ENCODE measurements at places on chromosomes 11 and 22. TPM values are rescaled to one million over a fixed set of nuclear protein-coding genes. Genes with fewer than 3 reads are reported as not detected.

CYTH4 gene
- total RNA-seq, result 0.98 TPM

TMEM191C gene
- total RNA-seq, result 3.2 TPM

HBG1 gene
- 20.7 TPM for total RNA-seq

PRODH gene
- total RNA-seq, result 0.74 TPM

RBMXL2 gene
- total RNA-seq, result not detected

OR10D3 gene
- total RNA-seq, result not detected

DEFB131B gene
- total RNA-seq, result not detected

UBQLNL gene
- under 0.01 TPM for total RNA-seq

POTEH gene
- total RNA-seq, result not detected

WNT11 gene
- total RNA-seq, result 6.4 TPM

DLG2 gene
- total RNA-seq, result 198 TPM

OR5B21 gene
- total RNA-seq, result not detected

C11orf42 gene
- not detected for total RNA-seq

MYBPC3 gene
- not detected for total RNA-seq

MRGPRX4 gene
- not detected for total RNA-seq

MMP12 gene
- total RNA-seq, result not detected

KLHL35 gene
- total RNA-seq, result 16.0 TPM

PVALB gene
- total RNA-seq, result not detected

FOLH1 gene
- 1.7 TPM for total RNA-seq

WDR74 gene
- total RNA-seq, result 28.8 TPM

NLRP14 gene
- 0.49 TPM for total RNA-seq

MYOD1 gene
- not detected for total RNA-seq

KRTAP5-10 gene
- not detected for total RNA-seq

MRGPRF gene
- total RNA-seq, result 1.2 TPM

GP1BB gene
- 24.8 TPM for total RNA-seq

NAALADL1 gene
- 1.5 TPM for total RNA-seq

TBX10 gene
- total RNA-seq, result not detected

ARHGEF17 gene
- 17.9 TPM for total RNA-seq

PDE3B gene
- total RNA-seq, result 21.1 TPM

BARX2 gene
- under 0.01 TPM for total RNA-seq

MUC5B gene
- total RNA-seq, result not detected

CDC42EP2 gene
- total RNA-seq, result 2.7 TPM

PNPLA3 gene
- total RNA-seq, result 17.2 TPM

PCNX3 gene
- total RNA-seq, result 10.1 TPM

KCNC1 gene
- total RNA-seq, result 7.4 TPM

CASP5 gene
- not detected for total RNA-seq

SHANK2 gene
- total RNA-seq, result 41.6 TPM

PIK3C2A gene
- total RNA-seq, result 37.9 TPM

DBX1 gene
- total RNA-seq, result not detected

IRAG1 gene
- total RNA-seq, result 0.98 TPM

SPDYC gene
- not detected for total RNA-seq

TOLLIP gene
- total RNA-seq, result 21.4 TPM

APOA4 gene
- not detected for total RNA-seq

C11orf24 gene
- 6.9 TPM for total RNA-seq

MS4A6A gene
- total RNA-seq, result 0.98 TPM

CALCA gene
- not detected for total RNA-seq

RFPL1 gene
- total RNA-seq, result not detected

SLC22A9 gene
- total RNA-seq, result under 0.01 TPM

GLYAT gene
- 0.25 TPM for total RNA-seq

EHF gene
- 0.25 TPM for total RNA-seq
